SHP77 treated with DMSO at 0.1 percent for 48 hours (cell line): ENCODE measurements at places on chromosomes 13 and 19.

DNA sequence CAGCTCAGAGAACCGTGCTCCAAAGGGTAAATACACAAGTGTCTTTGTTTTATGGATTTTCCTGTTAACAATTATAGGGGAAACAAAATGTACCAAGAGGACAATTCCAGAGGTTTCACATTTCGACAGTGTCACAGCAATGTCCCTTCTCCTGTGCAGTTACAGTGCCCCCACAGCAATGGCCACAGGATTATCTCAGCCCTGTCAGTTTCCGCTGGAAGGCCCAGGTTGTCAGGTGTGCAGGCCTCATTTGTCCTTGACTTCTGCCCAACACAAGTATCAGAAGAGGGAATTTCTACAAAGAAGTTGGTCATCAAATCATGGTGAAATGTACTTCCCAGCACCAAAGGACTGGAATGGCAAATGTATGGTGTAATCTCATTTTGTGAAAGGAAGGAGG is 11.2 kb upstream of the N4BP2L2 start:
- DNase-seq = no peak

GRCh38 chr13:31967155-31967554 is 64.4 kb upstream of the FRY start:
- DNase-seq = no peak

- no peak for DNase-seq
These were observed 723.7 kb upstream of the SLITRK1 start for GRCh38 chr13:84605927-84606326.

DNA sequence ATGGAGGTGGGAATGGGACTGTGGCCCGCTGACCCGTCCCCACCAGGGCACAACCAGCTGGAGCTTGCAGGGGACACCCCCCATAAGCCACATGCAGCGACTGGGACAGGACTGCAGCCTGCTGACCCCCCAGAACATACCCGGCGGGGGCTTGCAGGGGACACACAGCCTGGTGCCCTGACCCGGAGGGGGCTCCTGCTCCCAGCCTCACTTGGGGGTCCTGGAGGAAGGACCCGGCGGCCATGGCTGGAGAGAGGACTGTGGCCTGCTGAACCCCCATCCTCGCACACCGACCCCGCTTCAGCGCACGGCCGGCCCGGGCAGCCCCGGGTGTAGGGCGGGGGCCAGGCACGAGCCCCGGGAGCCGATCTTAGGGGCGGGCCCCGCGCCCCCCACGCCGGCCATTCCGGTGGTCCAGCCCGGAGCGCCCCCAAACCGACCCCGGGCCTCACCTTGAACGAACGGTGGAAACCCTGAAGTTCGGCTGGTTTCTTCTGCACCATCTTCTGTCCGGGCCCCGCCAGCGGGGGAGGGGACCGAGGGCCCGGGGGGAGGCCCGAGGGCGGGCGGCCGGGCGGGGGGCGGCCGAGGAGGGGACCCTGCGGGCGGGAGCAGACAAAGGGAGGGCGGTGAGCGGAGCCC is 574 bp downstream of the MKNK2 start:
- no peak for DNase-seq
